ENCODE measurements at places on chromosomes 2 and 18.

- no peak for DNase-seq
Observed at GRCh38 chr2:6657136-6657535, 208.6 kb downstream of the CMPK2 start.

GRCh38 chr2:132577686-132578085 lies 92.3 kb downstream of the LYPD1 start:
- DNase-seq = no peak

DNA sequence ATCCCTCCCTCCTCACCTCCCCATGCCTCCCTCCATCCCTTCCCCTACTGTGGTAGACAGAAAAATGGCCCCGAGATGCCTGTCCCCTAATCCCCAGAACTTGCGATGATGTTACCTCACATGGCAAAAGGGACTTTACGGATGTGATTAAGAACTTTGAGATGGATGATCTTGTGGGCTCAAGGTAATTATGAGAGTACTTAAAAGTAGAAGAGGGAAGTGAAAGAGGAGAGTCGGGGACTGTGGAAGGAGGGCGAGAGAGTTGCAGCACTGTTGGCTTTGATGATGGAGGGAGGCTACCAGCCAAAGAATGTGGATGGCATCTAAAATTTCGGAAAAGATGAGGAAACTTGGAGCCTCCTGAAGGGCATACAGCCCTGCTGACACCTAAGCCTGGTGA lies 66.5 kb downstream of the AGAP1 start:
- no peak for DNase-seq

- no peak for DNase-seq
Observed at GRCh38 chr18:54031243-54031642, 193.2 kb downstream of the MBD2 start.

- DNase-seq = peak; percentile 51
Observed at GRCh38 chr18:77124452-77124922, 8.1 kb downstream of the MBP start.

DNA sequence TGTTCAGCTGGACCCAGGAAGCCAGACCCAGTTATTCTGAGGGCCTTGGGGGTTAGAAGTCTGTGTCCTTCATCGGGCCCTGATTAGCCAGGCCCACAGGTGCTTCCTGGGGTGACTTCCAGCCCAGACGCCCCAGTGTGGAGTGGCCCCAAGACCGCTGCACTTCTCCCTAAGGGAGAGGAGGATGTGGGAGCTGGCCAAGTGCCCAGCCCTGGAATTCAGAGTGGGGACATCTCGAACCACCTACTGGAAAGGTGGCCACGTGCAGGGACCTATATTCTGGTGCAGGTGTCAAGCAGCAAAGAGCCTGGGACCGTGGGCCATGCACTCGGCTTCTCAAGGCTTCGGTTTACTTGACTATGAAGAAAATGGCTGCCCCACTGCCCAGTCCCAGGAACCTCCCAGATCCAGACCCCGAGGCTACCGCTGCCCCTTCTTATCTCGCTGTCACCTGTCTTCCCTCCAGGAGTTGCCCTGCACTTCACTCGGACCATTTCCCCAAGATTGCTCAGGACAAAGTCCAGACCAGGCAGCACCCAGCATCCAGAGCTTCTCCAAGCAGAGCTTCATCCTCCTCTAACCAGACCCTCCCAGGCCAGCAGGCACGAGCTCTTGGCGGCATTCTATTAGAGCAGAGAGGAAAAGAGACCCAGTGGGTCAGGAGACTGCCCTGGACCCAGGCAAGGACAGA lies 142.8 kb upstream of the ID2 start:
- DNase-seq = no peak
